ENCODE measurements at places on chromosomes 11 and 22.

- no peak for DNase-seq
Measured at GRCh38 chr11:131538322-131538721, 167.9 kb downstream of the NTM start.

GRCh38 chr11:130781931-130782330, 134.3 kb downstream of the SNX19 start:
- peak; percentile 18 for DNase-seq

- DNase-seq = no peak
Measured at GRCh38 chr11:848380-848931, 5.8 kb downstream of the TSPAN4 start.

- no peak for DNase-seq
Measured at GRCh38 chr22:25120093-25120561, 79.5 kb upstream of the CRYBB3 start.

GRCh38 chr11:10351435-10351764, 46.5 kb downstream of the ADM start:
- DNase-seq = no peak

- DNase-seq = no peak
Measured at GRCh38 chr11:133409799-133410198, 122.5 kb downstream of the OPCML start.

DNA sequence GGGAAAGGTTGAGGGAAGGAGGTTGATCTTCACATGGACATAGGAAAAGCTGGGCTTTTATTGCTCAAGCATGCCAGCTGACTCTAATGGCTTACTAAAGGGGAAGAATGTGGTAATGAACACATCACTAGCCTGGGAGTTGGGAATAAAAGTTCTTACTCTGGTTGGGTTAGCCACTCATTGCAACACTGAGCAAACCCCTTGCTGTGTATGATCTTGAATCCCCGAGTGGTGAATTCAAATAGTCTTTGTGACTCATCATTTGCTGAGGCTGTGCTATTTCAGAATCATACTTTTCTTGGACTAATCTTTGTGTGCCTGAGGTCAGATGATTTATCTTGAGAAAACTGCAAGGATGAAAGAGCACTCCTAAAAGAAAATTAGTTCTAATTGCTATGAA, 304.1 kb upstream of the ANO5 start:
- no peak for DNase-seq

DNA sequence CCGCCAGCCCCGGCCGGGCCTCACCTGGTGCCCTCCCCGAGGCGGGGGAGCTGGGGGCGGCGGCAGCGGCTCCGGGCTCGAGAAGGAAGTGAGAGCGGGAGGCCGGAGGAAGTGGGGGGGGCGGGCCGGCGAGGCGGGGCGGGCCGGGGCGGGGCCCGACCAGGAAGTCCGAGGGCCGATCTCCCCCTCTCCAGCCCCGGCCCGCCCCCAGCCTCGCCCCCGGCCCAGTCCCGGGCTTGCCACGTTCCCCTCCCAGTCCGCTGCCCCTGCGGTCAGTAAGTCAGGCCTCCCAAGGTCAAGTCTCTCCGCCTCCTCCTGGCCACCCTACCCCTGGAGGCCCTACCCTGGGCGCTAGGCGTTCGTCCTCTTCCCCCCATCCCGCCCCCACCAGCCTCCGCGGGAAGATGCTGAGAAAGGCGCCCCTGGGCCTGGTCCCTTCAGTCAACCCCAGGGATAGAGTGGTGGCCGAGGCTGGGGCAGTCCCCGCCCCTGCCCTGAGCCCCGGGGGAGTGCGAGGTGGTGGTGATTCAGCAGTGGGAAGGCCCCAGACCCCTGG, at the start of gene RHOG:
TSS of gene RHOG (minus strand) at position 90 of the 556 bp plus-strand sequence. CDS start 12,821 bp downstream, outside the sequence.
- peak; percentile 89 for DNase-seq

DNA sequence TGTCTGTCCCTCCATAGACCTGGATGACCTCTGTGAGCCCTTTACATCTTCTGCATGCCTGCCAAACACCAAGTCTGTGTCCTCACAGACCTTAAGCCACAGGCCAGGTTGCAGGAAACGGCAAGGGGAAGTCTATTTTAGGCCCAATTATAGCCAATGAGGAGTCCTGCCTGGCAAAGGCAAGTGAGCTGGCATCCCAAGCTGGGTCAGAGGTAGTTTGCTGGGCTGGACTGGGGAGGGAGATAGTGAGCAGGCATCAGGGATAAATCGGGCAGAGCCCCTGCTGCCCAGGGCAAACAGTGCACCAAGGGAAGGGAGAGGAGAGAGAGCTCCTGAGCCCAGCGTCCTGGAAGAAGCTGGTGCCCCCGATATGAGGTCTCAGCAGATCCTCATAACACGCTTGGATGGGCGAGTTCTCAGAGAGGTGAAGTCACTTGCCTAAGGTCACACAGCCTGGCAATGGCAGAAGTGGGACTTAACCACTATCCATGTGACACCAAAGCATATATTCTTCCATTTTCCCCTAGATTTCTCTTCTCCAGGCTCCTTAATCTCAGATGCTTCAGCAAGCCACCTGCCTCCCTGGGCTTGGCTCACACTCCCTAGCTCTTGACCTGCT, 3.7 kb upstream of the RELT start:
- DNase-seq = no peak

DNA sequence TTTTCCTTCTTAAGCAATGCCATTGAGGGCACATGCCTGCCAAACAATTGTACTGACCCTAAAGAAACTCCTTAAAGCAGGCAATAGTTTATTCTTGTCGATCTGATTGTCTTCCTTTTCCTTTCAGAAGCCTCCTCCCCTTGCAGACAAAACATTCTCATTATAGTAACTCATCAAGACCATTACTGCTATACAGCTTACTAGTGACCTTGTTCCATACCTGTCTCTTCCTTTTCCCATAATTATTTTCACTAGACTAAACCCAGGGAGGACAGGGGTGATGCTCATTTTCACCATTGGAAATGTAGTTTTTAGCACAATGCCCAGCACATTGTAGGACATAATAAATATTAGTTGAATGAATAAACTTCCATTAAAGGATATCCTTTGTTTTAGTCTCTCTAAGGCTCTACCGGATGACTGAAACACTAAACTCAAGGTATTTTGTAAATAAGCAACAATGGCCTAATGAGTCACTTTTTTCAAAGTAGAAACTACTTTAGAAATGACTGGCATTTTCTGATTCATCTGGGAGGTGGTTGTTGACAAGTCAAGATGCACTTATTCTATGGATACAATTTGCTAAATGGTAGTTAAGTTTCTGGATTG, 9.3 kb upstream of the MSANTD4 start:
- peak; percentile 42 for DNase-seq

DNA sequence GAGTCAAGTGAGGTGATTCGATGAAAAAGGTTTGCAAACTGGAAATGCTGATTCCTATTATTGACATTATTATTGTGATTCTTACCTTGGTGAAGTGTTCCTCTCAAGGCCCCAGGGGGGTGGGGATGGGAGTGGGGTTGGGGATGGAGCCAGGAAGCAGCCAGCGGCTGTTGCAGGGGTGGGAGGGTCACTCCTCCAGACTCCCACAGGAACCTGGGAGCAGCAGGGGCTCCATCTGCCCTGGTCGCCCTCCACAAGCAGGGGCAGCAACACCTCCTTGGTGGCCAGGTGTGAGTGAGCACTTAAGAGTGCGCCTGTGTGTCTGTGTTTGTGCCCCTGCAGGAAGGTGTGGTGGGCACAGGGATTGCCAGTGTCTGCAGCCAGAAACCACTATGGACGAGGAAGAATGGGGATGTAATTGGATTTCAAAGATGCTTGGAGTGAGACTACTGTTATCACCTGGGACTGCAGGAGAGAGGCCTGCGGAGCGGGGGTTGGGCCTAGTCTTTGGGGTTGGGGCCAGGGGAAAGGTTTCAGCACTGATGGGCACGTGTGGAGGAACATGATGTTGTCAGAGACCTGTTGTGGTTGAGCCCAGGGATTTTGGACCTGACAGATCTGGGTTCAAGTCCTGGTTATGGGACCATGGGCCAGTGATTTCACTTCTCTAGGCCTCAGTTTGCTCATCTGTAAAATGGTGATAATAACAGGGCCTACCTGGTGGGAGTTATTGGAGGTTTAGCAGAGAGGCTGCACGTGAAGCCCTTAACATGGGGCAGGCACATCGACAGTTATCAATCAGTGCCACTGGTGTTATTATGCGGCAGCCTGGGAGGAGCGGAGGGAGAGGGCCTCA, 3.6 kb upstream of the TP53I11 start:
- DNase-seq = no peak

DNA sequence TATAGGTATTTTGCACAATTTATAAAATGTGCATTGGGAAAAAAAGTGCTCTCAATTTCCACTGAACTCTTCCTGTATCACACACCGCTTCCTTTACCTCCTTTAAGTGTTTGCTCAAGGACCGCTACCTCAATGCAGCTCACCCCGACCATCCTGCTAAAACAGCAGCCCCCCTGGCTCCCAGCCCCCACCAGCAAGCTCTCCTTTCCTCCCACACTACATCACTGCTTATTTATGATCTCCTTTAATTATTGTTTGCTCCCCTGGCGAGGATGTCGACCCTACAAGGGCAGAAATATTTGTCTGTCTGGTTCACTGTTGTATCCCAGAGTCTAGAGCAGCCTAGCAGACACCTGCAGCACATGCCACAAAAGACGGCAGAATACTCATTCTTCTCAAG, 10.0 kb downstream of the SHANK2 start:
- DNase-seq = no peak

- DNase-seq = no peak
Measured at GRCh38 chr11:131928992-131929391, 558.6 kb downstream of the NTM start.

GRCh38 chr11:28209906-28210305, 101.7 kb downstream of the METTL15 start:
- no peak for DNase-seq

- DNase-seq = no peak
Measured at GRCh38 chr22:46162771-46163556, 12.6 kb downstream of the PPARA start.

DNA sequence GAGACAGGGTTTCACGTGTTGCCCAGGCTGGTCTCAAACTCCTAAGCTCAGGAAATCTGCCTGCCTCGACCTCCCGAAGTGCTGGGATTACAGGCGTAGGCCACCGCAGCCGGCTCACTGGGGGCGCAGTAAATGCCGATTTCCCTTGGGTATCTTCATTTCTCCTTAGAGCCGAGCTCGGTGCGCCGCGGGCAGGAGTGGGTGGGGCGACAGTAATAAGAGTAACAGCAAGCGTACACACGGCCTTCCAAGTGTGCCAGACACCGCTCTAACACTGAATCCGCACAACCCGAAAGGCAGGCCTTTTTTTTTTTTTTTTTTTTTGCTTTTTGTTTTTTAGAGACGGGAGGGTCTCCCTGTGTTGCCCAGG, 500 bp upstream of the ADSL start:
- peak; percentile 18 for DNase-seq

DNA sequence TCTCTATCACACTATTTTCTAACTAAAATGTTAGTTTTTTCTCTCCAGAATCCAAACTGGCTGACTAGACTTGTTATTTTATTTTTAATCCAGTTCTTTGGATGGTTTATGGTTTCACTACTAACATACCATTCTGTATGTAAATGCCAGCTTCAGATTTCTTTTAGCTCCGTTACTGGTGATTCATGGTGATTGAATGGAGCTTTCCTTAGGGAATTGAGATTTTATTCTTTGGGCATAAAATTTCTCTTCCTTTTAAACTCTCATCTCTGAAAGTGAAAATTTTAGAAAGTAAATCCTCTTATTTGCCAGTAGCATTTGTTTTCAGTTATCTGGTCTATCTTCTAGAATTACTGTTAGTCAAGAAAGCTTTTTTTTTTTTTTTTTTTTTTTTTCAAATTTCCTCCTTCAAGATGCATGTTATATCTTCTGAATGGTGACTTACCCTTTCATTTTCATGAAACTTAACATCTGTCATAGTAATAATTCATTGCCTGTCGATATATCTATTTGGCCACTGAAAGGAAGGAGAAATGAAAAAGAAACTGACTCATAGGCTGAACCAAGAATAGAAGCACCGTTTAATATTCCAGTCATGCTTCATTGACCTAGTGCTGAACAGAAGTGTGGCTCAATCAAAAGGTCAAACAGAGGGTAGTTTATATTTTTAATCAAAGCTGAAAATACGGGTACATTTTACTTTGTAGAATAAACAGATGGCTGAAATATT, 6.4 kb downstream of the ENDOD1 start:
- DNase-seq = no peak

- DNase-seq = peak; percentile 26
Measured at GRCh38 chr11:43904742-43905535, 24.3 kb downstream of the ALKBH3 start.

GRCh38 chr22:49525801-49526535, 301.7 kb downstream of the BRD1 start:
- no peak for DNase-seq

DNA sequence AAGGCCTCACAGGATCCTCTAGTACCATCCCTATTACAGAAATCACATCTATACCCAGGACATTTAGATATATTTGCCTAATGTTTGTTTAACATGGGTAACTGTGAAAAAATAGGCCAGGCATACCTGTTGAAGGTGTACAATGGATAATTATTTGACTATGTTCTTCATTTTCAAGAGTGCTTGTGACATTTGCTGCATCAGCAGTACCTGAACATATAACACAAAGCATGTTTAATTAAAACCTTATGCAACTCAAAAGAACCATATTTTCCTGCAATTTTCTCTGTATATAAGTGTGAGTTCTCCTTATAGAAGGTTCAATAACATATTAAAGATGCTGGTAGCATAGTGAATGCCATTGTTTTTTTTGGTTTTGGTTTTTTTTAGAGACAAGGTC, 8.5 kb upstream of the CCDC34 start:
- DNase-seq = no peak
